ENCODE measurements at places on chromosomes 13 and 19.
A peak's percentile ranks its signal among the peaks of the same experiment; 100 is the strongest.

- peak; percentile 37 for DNase-seq
These were observed 37.1 kb downstream of the ESD start for GRCh38 chr13:46759846-46760245.

DNA sequence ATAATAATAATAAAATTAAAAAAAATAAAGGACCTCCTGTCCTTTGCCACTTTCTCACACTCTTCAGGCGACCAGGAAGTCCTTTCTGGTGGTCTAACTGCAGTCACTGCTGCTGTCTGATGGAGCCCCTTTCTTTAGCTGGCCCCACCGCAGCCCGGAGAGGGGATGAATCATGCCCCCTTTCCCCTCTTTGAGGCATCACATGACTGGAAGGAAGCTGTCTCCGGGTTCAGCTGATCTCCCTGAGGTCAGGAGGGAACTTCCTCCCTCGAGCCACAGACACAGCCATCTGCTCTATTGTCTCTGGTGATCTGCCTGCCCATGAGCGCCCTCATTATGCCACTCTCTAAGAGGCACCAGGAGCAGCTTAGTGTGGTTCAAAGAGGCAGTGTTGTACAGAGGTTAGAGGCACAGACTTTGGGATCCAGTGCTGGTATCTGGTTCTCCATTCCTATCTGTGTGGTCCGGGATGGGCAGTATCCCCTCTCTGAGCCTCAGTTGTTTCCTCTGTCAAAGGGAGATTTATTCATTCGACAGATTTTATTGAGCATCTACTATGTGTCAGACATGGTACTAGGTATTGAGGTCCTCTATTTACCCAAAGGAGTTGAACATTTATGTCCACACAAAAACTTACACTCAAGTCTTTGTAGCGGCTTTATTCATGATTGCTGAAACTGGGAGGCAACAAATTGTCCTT lies 30.0 kb downstream of the VAV1 start:
- no peak for DNase-seq

DNA sequence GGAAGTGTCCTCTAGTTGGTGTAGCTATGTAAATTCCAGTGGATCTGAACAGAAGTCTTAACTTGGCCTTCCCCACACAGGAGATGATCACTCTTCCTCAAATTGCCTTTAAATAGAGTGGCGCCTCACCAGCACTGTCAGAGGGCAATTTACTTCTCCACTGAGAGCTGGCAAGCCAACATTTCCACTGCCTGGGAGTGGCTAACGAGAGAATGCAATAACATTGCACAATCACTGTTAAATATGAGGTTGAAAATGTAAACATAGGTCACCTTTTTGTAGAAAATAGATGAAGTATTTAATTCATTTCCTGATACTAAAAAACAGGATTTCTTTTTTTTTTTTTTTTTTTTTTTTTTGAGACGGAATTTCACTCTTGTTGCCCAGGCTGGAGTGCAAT lies 55.4 kb upstream of the UBL3 start:
- DNase-seq, result peak; percentile 89

DNA sequence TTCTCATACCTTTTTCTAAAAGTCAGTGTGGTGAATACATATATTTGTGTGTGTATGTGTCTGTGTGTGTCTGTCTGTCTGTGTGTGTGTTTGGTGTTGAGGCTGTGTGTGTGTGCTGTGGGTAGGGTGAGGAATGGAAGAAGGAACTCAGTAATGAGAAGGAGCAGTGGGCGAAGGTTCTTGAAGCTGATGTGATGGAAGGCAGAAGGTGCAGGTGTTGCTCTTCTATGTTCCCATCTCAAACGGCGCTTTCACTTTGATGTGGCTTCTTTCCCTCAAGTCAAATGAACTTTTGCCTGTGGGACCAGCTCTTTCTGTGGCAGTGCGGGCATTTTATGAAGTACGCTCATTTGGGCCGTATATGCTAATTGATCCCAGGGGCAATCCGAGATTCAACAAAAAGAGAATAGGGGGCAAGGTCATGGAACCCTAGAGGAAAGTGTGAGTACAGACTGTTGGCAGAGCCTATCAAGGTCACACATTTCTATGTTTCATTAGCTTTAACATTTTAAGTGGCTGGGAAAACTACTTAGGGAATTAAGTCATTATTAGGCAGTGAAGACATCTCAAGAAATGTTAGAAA lies 15.2 kb downstream of the BIVM start:
- DNase-seq, result no peak

DNA sequence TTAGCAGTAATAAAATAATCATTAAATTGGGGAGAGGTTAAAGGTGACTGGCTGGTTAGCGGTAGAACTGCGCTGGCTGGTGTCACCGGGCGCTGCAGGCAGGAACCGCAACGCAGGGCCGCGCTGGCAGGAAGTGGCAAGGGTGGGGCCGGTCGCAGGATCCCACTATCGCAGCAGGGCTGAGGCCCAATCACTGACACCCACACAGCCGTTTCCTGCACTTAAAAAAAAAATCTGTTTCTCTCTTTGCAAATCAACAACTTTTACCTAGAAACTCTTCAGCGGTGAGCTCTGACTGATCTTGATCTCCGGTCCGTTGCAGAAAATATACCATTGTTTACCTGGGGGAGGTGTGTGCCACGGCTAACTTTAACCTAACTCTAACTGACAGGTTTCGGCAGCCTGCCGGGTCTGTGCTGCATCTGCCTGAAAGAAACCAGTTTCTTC lies 46.9 kb downstream of the KLF2 start:
- DNase-seq, result no peak

DNA sequence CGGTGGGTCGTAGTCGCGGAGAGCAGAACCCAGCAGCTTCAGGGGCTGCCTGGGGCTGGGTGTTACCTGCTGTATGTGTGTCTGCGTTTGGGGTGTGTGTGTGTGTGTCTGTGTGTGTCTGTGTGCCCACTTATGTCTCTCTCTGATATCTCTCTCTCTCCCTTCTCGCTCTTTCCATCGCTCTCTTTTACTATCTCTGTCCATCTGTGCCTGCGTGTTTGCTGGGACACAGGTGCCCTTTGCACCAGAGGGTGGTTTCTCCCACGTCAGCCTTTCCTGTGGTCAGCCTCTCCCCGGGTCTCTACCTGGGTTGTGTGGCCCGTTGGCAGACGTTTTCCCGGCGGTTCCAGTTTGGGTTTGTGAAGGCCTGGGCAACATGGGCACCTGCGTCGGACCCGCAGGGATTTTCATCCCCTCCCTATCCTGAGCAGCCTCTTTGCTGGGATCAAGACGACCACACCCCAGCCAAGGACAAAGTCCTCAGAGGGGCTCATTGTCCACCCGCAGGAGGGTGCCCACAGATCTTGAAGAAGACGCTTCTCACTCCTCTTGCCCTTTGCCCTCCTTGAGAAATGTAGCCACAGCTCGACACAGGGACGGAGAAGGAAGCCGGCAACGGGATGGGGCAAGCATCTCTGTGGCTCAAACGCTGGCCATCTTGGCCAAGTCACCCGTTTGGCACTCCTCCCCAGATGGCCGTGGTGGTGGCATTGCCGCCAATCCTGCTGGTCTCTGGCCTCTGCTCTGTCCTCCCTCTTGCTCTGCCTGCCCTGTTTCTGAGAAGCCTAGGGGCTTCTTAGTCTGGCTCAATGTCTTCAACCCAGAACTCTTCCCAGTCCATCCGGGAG lies 43.3 kb downstream of the ZNF146 start:
- no peak for DNase-seq

DNA sequence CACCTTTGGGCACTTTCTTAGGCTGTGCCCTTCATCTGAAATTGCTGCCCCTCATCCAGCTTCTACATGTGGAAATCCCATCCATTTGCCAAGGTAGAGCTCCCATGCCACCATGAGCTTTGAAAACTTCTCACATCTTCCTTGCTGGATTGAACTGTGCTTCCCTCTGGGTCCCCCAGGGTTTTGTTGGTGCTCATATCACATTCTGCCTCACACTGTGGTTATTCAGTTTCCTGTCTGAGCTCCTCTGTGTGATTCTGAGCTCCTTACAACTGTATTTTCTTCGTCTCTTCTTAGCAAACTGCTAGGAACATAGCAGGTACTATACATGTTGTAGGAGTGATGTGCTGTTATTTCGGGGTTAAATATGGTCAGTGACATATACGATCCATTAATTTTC lies 74.9 kb upstream of the KL start:
- DNase-seq, result no peak

DNA sequence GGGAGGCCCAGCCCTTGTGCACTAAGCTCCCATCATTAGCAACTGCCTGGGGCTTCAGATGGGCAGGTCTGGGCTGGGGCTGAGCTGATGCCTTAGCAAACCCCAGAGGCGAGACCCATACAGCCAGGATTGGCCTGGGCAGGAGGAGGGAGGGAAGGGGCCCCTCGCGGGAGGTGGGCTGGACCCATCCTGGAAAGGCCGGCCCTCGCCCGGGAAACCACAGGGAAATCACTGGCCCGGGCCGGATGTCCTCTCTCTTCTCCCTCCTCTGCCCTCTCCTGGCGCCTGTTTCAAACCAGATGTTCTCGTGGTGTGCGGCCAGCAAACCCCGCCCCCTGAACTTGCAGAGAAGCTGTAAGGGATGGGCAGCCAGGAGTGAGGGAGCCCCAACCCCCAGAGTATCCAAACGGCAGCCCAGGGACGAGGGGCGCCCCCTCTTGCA lies 43.1 kb downstream of the TMEM255B start:
- peak; percentile 81 for DNase-seq

DNA sequence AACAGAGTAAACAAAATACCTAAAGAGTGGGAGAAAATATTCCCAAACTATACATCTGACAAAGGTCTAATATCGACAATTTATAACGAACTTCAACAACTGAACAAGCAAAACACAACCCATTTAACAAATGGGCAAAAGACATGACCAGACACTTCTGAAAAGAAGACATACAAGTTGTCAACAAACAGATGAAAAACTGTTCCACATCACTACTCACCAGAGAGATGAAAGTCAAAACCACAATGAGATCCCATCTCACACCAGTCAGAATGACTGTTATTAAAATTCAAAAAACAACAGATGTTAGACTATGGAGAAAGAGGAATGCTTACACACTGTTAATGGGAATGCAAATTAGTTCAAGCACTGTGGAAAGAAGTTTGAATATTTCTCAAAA lies 233.8 kb upstream of the EDNRB start:
- no peak for DNase-seq

DNA sequence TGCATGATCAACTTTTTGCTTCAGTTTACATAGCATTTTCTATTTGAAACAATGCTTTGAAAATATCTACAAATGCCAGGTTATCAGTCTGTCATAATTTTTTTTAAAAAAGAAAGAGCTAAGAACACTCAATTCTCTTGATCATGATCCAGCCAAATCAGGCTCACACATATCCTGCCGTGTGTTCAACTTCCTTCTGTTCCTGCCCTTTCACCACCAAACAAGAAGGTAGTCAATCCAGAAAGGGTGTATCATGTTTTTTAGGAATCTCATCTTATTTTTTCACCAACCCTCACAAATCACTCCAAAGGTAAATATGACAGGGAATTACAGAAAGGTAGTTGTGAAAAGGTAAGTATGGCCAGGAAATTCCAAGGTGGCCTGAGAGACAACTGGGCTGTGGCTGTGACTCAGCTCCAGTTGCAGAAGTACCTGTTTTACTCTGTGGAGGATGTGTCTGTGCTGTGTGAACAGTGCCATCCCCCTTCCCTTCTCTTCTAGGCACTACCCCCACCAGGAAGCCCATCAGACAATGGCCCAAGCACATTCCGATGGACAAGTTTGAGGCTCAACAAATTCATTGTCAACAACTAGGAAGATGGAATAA lies 138.8 kb upstream of the GJB6 start:
- no peak for DNase-seq

- no peak for DNase-seq
These were observed 441.0 kb downstream of the COG6 start for GRCh38 chr13:40096357-40096901.

- no peak for DNase-seq
These were observed 111.1 kb downstream of the COG6 start for GRCh38 chr13:39766464-39767158.

- DNase-seq, result peak; percentile 43
These were observed 692 bp downstream of the ZNF234 start for GRCh38 chr19:44142059-44142433.

DNA sequence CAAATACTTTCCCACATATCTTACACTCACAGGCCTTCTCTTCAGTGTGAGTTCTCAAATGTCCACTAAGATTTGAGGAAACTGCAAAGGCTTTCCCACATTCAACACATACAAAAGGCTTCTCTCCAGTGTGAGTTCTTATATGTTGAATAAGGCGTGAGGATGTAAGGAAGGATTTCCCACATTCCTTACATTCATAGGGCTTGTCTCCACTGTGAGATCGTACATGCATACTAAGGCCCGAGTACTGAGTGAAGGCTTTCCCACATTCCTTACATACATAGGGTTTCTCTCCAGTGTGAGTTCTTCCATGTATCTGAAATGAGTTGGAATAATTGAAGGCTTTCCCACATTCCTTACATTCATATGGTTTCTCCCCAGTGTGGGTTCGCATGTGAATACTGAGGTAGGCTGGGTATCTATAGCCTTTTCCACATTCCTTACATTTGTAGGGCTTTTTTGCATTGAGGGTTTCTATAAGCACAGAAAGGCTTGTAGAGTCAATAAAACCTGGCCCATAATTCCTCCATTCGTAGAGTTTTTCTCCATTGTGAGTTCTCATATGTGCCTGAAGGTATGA lies 9.6 kb downstream of the ZNF426 start:
- peak; percentile 2 for DNase-seq

DNA sequence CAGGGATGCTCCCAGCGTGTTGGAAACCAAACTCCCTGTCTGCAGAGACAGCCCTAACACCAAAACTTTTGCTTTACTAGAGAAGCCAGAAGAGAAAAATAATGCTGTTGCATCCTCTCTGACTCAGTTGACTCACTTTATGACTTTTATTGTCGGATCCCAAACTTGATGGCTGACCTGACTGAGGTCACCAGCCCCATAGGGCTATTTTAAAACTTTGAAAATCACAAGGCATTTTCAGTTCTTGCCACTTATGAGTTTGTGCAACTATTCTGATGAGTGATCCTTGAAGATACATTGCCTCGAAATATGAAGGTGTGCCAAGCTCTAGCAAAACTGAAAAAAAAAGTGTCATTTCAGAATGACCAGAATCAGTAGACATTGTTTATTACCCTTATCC lies 320.2 kb downstream of the DLEU7 start:
- no peak for DNase-seq

DNA sequence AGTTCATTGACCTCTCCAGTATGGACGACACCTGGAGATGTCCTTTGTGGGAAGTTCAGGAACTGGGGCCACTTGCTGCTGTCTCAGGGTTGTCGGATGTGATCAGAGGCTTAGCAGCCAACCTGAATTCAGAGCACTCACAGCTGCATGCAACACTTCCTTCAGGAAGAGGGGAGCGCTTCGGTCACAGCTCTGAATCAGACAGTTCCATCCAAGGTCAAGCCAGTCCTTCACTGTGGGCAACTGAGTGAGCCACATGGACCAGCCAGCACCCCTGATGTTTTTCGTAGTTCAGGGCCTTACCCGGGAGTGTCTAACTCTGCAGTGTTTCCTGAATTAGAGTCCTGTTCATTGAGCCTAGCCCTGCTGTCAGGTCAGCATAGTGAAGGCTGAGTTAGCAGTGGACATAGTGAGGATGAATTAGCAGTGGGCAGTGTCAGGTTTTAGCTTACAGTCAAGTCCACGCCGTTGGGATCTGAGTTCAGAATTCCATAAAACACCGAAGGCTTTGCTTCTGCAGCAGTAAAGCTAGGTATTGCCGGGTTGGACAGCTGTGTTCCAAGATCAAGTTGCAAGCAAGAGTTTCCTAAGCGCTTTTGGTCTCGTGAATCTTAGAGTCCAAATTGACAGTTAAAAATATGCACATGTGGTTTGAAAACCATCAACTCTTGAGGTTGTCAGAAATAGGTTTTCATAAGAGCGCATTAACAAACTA lies 5.1 kb downstream of the ZNF555 start:
- peak; percentile 18 for DNase-seq

All from AG10803 (cell line).